IPS-NIHi11 (cell line): ENCODE measurements at places on chromosomes 16 and 17.
A peak's percentile ranks its signal among the peaks of the same experiment; 100 is the strongest.

DNA sequence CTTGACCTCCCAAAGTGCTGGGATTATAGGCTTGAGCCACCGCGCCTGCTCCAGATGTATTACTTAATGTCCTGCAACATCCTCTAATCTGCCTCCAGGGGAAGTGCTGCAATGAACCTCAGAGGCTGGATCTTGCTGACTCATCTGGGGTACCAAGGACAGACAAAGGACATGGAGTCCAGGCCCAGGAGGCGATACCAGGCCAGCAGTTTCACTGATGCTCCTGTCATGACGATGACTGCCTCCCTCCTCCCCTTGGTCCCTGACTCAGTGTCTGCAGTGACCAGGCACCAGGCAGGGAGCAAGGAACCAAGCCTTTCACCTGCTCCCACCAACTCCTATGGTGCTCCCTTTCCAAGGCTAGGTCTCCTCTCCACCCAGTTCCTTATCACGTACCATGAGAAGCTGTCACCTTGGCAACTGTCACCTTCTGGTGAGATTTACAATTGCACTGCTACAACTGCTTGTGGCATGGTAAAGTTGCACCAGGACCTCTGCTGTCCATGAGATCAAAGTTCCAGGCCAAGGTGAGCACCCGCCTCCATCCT is 21.6 kb upstream of the PHOSPHO1 start:
- DNase-seq: no peak

- DNase-seq: no peak
Observed at GRCh38 chr17:77862890-77863813, 95.4 kb upstream of the TNRC6C start.

- DNase-seq: peak; percentile 76
Observed at GRCh38 chr17:72407336-72407909, 286.6 kb downstream of the SOX9 start.

- peak; percentile 14 for DNase-seq
Observed at GRCh38 chr16:2698103-2698870, 16.0 kb downstream of the KCTD5 start.

DNA sequence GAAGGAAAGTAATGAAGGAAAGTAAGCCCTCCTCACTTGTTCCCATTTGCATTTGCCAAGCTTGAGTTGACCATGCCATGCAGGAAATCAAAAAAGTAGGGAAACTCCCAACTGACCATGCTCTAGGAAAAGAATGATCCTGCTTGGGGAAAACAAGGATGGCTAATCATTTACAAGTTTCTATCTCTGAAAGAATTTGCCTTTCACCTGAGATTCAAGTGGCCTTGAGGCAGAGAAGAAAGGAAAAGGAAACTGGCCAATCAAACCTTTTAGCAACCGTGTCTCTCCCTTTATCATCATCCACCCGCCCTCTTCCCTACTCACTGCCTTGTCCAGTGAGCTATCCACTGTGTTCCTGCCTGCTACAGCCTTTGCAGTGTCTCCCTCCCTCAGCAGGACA is 757.2 kb upstream of the SOX9 start:
- no peak for DNase-seq

DNA sequence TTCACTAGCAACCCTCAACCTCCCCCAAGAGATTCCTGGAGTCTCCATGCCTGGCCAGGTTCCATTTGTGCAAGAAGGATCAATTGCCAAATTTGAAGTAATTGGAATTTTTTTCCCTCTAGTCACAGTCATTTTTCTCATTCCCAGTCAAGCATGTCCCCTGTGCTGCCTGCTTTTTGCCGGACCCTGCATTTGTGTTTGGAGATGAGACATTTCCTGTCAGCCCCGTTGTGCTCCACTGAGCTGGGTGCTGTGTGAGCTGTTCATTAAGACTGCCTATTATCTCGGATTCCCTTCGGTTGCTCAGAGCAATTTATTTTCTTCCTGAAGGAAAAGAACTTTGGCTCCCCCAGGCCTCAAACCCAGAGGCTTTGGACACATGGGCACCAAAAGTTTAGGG is 201.0 kb upstream of the NLRP1 start:
- DNase-seq: no peak

DNA sequence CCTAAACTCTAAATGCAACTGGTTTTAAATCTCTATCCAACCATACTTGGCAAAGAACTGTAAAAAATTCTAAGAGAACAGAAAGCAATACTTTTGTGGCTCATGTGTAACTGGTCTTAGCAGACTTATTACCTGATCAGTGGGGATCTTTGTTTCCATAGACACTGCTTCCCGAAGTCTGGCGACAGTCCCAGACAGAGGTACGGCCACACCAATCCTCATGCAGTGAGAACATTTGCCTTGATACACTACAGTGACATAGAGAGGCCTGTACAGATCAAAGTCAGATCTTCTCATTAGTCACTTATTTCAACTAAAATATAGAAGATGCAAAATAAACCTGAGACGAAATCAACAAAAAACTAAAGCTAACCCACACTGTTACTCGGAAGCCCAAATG is 43.9 kb downstream of the USP31 start:
- no peak for DNase-seq

DNA sequence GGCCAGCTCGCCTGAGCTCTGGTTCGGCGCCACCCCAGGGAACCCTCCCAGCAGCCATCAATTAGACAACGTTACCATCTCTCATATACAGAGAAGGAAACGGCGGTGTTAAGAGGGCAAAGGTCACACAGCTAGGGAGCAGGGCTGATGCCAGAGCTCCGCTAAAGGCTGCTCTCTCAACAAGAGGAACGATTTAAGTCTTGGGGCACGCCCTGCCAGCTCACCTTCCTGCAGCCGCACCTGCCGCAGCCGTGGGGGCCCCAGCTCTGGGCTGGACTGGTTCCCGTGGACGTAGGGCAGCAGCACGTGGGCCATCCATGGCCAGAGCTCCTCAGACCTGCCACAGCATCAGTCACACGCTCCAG is 43.5 kb downstream of the PKD1 start:
- DNase-seq: no peak

- DNase-seq: no peak
Observed at GRCh38 chr17:62919388-62919787, 46.6 kb upstream of the TANC2 start.

- DNase-seq: no peak
Observed at GRCh38 chr17:83081684-83082201, 2.3 kb downstream of the METRNL start.

DNA sequence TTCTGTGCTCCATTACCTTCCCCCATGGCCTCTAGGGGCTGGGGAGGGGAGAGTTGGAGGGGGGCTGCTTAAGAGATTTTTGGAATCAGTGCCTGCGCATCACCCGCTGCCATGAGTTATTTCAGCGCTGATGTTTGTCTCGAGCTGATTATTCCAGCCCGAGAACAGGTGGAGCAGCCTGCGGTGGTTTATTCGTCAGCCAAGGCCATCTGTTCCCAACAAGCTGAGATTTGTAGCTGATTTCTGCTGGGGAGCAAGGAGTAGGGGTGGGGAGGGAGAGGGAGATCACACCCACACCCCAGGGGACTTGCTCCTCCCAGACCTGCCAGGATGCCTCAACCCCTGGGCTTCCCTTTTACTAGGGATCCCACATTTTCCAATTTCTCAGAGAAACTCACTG is 23.1 kb downstream of the PIPOX start:
- no peak for DNase-seq

DNA sequence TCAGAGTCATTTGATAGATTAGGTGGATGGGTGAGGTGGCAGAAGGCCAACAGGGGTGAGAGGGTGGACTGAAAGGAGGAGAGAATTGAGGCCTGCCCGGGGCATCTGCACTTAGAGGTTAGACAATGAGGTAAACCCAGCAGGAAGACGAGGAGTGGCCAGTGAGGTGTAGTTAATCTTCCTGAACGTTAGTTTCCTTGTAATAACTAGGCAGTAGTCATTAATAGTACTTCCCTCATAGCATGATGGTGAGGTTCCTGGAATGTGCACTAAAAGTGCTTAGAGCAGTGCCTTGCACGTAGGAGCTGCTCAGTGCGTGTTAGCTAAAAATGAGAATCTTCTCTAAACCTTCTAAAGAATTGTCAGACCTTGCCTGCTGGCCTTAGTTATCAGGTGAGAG is 13.5 kb upstream of the KSR1 start:
- DNase-seq: no peak

DNA sequence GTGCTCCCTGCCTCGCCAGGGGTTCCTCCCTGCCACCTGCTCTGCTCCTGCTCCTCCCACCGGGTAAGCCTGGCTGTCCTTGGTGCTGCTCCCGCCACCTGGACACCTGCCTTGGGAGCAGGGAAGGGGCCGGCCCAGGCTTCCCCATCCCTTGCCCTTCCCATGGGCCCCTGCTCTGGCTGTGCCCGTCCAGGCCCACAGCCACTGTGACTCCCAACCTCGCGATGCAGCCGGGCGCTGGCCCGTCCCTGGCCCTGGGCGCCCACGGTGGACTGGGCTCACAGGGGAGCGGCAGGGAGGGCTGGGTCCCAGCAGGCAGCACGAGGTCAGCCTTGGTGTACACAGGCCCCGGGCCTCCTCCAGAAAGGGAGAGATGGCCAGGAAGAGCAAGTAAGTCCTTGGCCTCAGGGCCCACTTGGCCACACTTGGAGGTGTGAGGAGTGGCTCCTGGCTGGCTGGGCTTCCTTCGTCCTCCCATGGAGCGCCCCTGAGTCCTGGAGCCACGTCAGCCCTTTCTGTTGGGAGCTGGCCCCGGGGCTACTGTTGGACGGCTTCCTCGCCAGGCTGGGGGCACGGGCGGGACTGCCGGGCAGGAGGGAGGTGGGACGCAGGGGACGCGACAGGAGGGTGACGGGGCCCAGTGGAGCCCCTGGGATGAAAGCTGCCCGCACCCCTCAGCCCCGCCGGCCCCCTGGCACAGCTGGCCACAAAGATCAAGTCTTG is 15.3 kb downstream of the ENGASE start:
- DNase-seq: no peak

DNA sequence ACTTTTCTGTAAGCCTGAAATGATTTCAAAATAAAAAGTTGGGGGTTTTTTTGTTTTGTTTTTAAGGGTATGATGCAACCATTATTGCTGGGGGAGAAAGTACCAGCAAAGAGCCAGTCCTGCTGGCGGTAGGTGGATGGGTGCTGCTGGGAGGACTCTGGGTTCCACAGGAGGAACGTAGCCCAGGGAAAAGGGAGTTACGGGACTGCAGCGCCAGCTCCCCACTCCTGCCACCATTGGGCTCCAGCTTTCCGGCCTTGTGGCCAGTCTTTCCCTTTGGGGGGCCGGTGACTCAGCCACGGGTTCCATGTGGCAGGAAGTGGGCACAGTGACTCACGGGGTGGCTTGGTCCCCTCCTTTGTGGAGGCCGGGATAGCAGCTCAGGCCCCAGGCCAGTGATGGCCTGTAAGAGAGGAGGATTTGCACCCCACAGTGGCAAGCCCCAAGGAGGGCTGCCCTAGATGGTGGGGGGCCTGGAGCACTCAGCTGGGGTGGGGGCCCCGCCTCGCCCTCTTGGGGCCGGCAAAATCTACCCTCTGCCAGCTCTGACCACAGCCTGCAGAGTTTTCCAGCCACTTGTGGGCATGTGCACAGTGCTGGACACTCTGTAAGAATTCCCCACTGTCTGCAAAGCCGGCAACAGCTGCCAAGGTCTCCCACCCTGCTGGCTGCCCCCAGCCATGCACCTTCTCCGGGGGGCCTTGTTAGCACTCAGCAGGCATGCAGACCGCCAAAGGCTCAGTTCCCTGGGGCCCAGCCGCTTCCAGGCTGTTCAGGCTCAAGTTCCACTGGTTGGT is 30.4 kb downstream of the SOCS3 start:
- no peak for DNase-seq

- peak; percentile 88 for DNase-seq
Observed at GRCh38 chr17:59440757-59441463, 109.5 kb downstream of the YPEL2 start.

- no peak for DNase-seq
Observed at GRCh38 chr16:16007743-16008111, 58.3 kb downstream of the ABCC1 start.

GRCh38 chr17:50350733-50351132 is 4.8 kb downstream of the XYLT2 start:
- no peak for DNase-seq

DNA sequence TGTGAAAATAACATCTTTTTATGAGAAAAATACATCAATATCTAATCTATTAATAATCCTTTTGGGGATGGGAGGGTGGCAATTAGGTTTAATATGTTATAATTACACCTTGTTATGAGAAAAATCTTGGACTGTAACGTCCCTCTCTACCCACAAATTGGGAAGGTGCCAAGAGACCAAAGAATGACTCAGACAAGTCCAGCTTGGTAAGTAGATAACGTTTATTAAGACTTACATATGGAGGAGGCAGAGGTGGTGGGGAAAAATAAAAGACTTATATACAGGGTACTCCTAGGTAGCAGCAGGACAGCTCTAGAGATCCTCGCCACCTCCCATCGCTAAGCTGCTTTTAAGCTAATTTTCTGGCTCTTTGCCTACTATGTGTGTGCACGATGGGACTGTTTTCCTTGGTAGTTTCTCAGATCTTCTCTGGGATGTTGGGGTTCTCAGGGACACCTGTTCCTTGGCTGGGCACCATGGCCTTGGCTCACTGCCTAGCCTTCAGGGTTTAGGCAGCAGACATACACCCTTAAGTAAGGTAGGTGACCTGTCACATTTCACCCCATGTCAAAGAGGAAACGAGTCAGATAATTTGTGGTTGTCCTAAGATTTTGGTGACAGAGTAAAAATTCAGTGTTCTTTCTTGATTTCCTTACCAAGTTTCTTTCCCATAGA is 31.5 kb downstream of the RBL2 start:
- no peak for DNase-seq

DNA sequence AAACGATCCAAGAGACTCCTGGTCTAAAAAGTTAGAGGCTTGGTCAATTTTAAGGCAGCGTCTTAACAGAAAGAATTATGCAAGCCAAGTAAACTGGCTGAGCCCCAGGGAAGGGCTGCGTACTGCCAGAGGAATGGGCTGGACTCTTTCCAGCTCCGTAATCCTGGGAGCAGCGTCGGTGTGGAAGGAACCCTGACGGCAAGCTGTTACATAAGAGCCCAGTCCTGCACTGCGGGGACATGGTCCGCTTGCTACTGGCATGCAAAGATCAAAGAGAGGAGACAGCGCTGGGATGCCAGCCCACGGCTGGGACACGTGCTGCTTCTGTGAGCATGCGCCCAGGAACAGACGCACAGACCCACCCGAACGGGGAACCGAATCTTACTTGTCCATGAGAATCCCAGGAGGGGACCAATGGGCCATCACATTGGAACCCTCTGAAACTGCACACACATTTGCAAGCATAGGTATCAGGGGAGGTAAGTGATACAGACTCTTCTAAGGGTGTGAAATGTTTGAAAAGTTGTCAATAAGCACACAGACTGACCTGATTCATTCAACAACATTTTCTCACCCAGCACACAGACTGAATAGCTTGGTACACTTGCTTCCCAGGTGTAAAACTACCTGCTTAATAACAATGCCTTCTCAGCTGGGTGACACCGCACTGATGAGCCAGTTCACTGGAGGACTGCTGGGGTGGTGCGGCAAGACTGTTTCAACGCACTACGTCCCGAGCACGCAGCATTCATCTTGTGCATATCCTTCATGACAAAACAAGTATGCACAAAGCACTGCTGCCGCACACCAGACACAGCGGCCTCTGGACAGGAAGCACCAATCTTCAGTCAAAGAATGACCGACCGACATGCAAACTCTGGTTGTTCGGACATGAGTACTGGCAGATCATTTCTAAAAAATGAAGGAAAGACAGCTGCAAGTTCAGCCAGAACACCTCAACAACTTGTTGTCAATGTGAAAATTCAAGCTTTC is 94.9 kb downstream of the ANKRD11 start:
- peak; percentile 74 for DNase-seq

GRCh38 chr17:74295625-74296547 is 21.9 kb downstream of the DNAI2 start:
- no peak for DNase-seq

- DNase-seq: peak; percentile 30
Observed at GRCh38 chr16:78249056-78249455, 149.6 kb downstream of the WWOX start.
